AG08396 (cell line): ENCODE measurements at places on chromosomes 4 and X.
A peak's percentile ranks its signal among the peaks of the same experiment; 100 is the strongest.

GRCh38 chr4:101730291-101731117 is 60.0 kb upstream of the BANK1 start:
- peak; percentile 41 for DNase-seq

DNA sequence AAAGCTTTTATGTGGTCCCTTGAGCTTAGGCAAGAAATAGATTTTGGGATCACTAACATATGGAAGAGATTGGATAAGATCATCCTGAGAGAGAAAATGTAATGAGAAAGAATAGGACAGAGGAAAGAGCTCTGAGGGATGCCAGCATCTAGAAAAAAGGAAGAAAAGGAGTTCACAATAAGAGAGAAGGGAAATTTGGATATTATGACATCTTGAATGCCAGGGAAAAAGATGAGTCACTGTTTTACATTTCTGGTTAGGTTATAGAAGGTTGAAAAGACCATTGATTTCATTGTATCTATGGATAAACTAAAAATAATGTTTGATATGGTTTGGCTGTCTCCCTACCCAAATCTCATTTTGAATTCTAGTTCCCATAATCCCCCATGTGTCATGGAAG is 208.5 kb downstream of the MAD2L1 start:
- DNase-seq: no peak

DNA sequence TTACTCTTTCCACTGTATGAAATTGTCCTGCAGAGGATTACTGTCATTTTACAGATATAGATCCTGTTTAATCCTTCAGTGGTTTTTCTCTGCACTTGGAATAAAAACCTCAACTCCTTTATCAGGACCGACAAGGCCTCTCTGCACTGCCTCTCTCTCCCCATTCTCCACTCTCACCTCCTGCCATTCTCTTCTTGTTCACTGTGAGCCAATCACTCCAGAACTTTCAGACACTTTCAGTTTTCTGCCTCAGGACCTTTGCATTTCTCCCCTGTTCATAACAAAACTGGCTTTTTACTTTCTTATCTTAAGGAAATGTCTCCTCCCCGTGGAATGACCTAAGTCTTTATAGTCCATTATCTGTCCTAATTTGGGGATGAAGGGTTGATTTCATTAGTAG is 137.3 kb downstream of the ELOVL6 start:
- no peak for DNase-seq

- peak; percentile 47 for DNase-seq
These were observed 65.9 kb downstream of the EFNB1 start for GRCh38 chrX:68894513-68895340.

GRCh38 chr4:7155590-7156071 is 36.7 kb upstream of the SORCS2 start:
- DNase-seq: no peak

GRCh38 chr4:40577588-40578253 is 51.9 kb downstream of the RBM47 start:
- no peak for DNase-seq

GRCh38 chrX:111680988-111681779 is at the start of gene ALG13:
TSS of gene ALG13 (plus strand) at chrX:111681170. CDS start at chrX:111681219, 49 bp downstream.
- peak; percentile 89 for DNase-seq

- no peak for DNase-seq
These were observed 68.7 kb downstream of the VSIG4 start for GRCh38 chrX:65971151-65971550.

GRCh38 chr4:55568905-55569504 is 22.3 kb upstream of the CLOCK start:
- DNase-seq: no peak

- no peak for DNase-seq
These were observed 85.4 kb downstream of the REPS2 start for GRCh38 chrX:17031827-17032226.

GRCh38 chr4:111961809-111962208 is 183.4 kb upstream of the FAM241A start:
- no peak for DNase-seq

DNA sequence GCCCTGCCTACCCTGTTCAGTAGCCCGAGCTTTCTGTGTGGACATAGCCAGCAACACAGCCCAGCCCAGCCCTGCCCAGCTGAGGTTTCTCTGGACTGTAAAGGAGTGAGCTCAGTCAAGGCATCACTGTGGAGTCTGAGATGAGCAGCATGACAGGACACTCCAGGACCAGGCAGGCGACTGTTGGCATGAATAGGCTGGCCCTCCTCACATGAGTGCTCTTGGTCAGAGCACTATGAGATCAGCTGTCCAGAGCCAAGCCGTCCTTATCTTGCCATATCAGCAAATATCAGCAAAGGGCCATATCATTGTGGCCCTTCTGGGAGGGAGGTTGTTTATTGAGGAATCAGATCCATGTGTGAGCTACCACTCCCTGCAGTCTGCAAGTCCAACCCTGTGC is 30.9 kb downstream of the REELD1 start:
- no peak for DNase-seq

- no peak for DNase-seq
These were observed 277.7 kb upstream of the FTHL17 start for GRCh38 chrX:31349515-31349914.

GRCh38 chr4:21869978-21870745 is 78.4 kb downstream of the KCNIP4 start:
- DNase-seq: no peak

- DNase-seq: no peak
These were observed 544.7 kb upstream of the NR3C2 start for GRCh38 chr4:148986951-148987350.

GRCh38 chrX:31649201-31649600 is 577.4 kb upstream of the FTHL17 start:
- DNase-seq: no peak
